T47D (cell line): ENCODE measurements at places on chromosomes 7 and 10.
A peak's percentile ranks its signal among the peaks of the same experiment; 100 is the strongest.

DNA sequence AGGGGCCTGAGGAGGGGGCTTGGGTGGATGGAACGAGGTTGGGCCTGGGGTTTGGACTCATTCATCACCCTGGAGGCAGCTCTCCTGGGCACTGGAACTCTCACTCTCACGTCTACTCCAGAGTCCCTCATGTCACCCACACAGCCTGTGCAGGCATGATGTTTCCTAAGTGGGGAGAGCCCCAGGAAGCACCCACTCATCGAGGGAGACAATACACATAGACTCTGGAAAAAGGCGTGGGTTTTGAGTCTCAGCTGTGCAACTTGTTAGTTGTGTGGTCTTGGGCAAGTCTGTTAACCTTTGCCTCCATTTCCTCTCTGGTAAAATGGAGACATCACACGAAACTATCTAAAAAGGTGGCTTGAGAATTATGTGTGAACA lies 25.9 kb upstream of the RBM20 start:
- no peak for DNase-seq

GRCh38 chr7:133252506-133252857 lies 396 bp upstream of the EXOC4 start:
- DNase-seq, result no peak

- peak; percentile 16 for DNase-seq
Observed at GRCh38 chr10:34206935-34207268, 608.2 kb downstream of the PARD3 start.

- no peak for DNase-seq
Observed at GRCh38 chr10:70125918-70126552, 6.6 kb downstream of the AIFM2 start.

- peak; percentile 70 for DNase-seq
Observed at GRCh38 chr10:88114368-88114767, 250.9 kb downstream of the PTEN start.

DNA sequence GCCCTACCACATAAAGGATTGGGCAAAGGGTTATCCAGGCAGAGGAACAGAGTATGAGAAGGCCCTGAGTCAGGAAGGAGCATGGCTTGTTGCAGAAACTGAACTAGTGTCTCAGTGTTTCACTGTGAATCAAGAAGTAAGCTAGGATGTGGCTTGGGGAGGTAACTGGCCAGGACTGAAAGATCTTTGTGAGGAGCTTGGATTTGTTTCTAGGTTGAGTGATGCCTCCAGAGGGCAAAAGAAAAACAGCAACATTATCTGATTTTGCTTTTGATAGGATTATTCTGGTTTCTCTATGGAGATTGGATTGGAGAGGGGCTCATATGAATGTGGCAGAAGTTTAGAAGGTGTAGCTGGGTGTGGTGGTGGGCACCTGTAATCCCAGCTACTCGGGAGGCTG lies 137.9 kb upstream of the HDAC9 start:
- peak; percentile 33 for DNase-seq

DNA sequence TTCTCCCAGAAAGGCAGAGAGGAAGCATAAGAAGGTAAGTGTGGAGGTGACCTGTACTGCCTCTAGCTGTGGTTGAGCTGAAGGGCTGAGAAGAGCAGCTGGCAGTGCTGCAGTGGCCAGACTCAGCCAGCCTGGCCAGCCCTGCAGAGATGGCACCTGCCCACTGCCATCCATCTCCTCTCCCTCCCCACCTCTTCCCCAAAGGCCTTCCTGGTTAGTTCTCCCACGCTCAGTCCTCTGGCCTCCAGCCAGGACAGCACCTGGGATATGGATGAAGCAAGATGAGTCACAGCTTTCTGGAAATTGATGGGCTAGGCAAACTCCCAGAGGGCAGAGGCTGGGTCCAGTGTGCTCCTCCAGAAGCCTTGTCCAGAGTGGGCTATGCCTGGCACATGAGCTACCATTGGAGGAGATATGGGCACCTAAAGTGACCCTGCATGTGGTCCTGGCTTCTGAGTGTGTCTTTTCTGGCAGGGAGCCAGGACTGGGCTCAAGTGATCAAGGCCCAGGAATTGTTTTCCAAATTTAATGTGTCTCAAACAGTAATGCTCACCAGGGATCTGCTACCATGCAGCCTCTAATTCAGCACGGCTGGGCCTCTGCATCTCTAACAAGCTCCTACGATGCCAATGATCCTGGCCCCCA lies 81.0 kb upstream of the CACUL1 start:
- peak; percentile 84 for DNase-seq

DNA sequence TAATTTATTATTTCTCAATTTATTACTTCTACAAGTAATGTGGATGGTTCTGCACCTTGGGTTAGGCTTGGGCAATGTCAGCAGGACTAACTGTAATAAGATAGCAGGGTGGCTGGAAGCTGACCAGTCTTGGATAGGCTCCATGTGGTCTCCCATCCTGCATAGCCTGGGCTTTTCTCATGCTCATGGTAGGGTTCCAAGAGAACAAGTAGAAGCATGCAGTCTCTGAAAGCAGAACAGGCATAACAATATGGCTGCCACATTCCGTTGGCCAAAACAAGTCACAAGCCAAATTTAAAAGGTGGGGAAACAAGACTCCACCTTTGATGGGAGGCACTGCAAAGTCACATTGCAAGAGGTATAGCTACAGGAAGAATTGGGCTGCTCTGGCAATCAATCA lies 98.6 kb upstream of the MDFIC start:
- no peak for DNase-seq

GRCh38 chr7:2253525-2254244 lies 11.7 kb downstream of the NUDT1 start:
- no peak for DNase-seq

DNA sequence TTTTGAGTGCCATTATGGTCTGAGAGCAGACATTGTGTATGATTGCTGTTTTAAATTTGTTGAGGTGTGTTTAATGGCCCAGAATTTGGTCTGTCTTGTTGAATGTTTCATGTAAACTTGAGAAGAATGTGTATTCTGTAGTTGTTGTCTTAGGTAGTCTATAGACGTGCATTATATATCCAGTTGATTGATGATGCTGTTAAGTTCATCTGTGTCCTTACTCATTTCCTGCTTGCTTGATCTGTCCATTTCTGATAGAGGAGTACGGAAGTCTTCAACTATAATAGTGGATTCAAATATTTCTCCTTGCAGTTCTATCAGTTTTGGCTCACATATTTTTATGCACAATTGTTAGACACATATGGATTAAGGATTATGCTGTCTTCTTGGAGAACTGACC lies 16.0 kb downstream of the PTPN12 start:
- DNase-seq, result no peak

- DNase-seq, result no peak
Observed at GRCh38 chr10:119020627-119020946, 8.9 kb upstream of the NANOS1 start.

- DNase-seq, result no peak
Observed at GRCh38 chr10:93462881-93463280, 19.3 kb downstream of the MYOF start.

DNA sequence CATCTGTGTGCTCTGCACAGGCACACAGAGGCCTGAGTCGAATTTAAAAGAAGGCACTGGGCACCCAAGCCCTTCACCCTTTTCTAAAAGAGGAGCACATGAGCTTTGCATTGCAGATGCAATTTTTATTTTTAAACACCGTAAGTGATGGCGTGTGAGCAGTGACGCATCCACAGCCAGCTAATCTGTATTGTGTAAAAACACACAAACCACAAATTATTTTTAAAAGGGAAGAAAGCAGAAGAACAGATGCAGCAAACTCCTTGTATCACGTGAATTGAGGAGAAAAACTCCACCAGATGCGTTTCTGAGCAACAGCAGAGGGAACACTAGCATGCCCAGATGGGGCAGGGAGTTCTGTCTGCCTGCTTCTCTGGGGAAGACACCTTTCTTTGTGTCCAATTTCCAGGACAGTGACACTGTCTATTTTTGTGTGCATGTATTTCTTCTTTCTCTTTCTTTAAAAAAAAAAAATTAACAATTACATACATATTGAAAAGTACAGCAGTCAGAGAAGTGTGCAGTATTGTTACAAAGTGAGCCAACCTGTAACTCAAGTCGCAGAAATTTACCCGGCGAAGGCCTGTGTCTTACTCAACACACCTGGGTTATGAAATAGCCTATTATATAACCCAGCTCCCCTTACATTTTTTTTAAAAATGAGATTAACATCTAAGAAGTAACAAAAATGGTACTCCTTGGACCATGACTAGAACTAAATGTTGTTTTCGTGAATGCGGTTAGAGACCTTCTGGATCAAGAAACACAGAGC lies 39.2 kb downstream of the EEPD1 start:
- DNase-seq, result no peak

- no peak for DNase-seq
Observed at GRCh38 chr10:28806488-28806941, 129.2 kb downstream of the BAMBI start.

- no peak for DNase-seq
Observed at GRCh38 chr10:95287281-95287680, 3.5 kb downstream of the PDLIM1 start.

- no peak for DNase-seq
Observed at GRCh38 chr10:4717670-4718069, 108.3 kb upstream of the AKR1E2 start.

- no peak for DNase-seq
Observed at GRCh38 chr7:107996072-107996882, 6.7 kb downstream of the LAMB1 start.

- DNase-seq, result no peak
Observed at GRCh38 chr7:50409856-50410745, 40.0 kb downstream of the FIGNL1 start.

DNA sequence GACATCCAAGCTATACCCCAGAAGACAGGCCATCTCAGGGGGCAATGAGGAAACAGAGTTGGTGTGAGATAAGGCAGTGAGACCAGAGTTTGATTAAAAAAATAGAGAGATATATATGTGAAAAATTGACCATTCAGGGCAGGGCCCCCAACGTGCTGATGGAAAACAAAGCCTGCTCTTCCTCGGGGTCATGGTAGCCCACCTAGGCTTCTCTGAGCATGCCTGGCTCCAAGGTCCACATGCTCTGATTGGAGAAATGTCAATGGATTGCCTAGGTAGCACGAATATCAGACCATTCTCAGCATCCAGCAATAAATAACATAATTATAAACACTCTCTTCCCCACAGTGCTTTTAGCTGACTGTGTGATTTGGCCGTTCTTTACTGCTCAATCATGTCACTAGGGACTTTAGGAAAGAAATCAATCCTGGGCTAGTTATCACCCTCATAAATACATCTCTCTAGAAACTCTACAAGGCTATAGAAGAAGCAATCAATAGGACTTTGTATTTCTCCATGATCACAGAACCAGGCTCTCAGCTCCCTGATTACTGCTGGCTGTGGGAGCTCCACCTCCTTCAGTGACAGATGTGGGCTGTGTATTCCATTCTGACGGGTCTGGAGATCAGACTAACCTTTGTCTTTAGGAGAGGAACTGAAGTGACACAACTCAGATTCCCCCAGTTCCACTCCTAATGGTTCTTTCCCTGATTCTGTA lies 766.4 kb downstream of the GRID1 start:
- no peak for DNase-seq

DNA sequence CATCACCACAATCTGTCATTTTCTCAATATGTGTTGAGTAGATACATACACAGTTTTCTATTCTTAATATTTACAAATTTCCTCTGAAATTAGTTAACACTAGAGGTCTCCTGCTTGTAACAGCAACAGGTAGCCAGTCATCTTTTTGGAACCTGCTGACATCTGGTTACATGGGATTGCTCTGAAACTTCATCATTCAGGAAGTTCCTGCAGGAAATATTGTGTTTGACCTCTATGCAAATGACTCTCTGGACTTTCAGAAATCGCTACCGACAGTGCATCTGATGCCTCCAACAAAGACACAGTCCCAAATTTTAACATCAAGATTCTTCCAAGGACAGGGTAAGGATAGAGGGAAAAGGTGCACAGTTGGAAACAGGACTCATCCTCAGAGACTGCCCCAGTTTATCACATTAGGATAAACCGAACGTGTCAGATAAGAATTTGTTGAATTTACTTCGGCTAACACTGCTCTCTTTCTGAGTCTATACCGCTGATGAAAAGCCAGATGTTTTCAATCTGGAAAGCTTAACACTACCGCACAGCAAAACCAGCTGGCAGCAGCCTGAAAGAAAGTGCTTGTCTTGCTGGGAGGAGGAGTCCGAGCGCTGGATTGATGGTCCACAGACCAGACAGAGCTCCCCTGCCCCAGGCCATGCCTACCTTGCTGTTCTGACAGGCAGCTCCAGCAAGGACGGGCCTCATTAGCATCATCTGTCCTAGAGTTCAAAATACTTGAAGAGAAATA lies 633.4 kb downstream of the PARD3 start:
- no peak for DNase-seq

DNA sequence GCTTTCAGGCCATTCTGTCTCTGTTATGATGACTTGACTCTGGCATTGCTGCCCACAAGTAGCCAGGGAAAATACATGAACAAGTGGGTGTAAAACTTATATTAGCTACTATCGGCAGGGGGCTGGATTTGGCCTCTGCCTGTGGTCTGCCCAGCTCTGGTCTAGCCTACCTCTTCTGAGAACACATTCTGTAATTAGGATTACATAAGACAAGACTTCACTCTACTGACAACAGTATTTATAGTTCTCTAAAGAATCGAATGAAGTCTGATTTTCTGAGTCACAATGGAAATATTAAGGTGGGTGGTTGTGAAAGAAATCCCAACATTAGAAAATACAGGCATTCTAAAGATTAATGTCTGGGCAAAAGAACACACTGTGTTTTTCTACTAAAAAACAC lies 55.5 kb downstream of the DLD start:
- DNase-seq, result no peak

GRCh38 chr7:17098515-17098914 lies 199.9 kb upstream of the AHR start:
- DNase-seq, result no peak

DNA sequence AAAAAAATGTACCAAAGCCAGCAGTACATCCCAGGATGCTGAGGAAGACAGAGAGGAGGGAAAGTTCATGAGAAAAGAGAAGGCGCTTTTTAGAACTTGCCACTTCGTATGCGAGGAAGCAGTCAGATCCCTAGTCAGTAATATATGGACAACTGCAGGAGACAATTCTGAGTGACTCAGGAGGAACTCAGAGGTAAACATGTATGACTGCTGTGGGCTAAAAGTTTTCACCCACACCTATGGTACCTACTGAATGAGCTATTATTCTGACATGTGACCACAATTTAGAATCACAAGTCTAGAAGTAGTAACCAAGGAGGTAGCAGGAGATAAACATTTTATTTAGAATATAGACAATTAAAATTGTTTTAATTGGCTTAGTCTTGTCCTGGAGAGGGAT lies 126.5 kb downstream of the ICA1 start:
- no peak for DNase-seq

DNA sequence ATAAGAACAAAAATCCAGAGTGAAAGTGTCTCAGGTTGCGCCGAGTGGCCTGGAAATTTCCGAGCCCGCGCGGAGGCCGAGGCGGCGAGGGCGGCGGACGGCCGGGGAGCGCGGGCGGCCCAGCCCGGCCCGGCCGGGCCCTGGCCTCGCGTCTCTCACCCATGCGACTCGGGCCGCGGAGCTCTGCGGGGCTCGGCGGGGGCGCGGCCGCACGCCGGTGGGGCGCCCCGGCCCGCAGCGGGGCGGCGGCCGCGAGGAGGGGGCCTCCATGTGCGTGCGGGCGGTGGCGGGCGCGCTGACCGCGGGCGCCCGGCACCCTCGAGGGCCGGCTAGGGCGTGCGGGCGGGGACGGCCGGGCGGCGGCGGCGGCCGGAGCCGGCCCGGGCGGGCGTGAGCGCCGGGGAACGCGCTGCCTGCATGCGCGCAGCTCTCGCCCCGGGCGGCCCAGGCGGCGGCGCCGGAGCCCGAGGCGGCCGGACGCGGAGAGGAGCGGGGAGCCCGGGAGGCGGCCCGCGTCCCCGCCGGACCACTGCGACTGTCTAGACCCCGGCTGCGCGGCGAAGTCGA lies 302 bp upstream of the EN2 start:
- no peak for DNase-seq

GRCh38 chr10:58400609-58401008 lies 15.4 kb downstream of the TFAM start:
- DNase-seq, result no peak

- no peak for DNase-seq
Observed at GRCh38 chr10:53955091-53955490, 845.9 kb downstream of the PCDH15 start.
